ENCODE measurements at places on chromosomes 12 and 14. TPM values are rescaled to one million over a fixed set of nuclear protein-coding genes. Genes with fewer than 3 reads are reported as not detected.

- DNase-seq = no peak
Measured at GRCh38 chr14:87152693-87153092, 840.3 kb downstream of the GALC start.

The ADCY4 gene
- polyA plus RNA-seq = 0.27 TPM

DNA sequence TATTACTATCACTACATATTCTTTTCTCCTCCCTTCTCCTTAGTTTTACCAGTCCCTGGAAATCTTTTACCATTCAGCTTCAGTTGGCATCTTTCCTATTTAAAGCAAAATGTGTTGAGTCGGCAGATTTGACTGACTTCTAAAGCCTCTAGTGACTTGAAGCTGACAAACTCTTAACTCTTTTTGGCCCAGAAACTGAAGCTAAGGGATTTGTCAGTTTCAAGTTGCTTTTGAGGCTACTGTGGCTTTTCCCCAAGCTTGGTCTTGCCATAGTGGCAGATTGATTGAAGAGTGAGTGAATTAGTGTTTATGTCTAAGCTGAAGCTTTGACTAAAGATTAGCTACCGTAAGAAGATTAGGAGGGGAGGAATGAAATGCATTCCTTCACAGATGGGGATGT lies 104.0 kb downstream of the ETNK1 start:
- DNase-seq = no peak

The KRT83 gene
- not detected for polyA plus RNA-seq

GRCh38 chr12:96473394-96474093 lies 15.8 kb upstream of the CFAP54 start:
- DNase-seq = no peak

GRCh38 chr14:69129264-69129880 lies 23.5 kb downstream of the DCAF5 start:
- DNase-seq = peak; percentile 73

DNA sequence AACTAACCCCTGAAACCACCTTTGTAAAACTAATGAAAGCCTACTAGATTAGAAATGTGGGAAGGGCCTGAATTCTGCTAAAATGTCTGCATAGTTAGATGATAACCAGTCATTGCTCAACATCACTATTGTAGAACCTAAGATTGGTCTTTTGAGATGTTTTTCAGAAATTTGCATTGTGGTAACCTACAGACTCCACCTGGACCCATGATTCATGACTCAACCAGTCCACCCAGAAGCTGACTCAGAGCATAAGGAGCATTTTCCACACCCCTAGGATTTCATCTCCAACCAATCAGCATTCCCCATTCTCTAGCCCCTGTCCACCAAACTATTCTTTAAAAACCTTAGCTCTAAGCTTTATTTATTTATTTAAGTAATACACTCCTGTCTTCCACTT lies 30.4 kb upstream of the CHGA start:
- DNase-seq = no peak

GRCh38 chr14:88243946-88244345 lies 79.1 kb downstream of the KCNK10 start:
- DNase-seq = no peak

GRCh38 chr12:97276661-97277429 lies 185.8 kb upstream of the RMST start:
- DNase-seq = no peak

The PLA2G1B gene
- polyA plus RNA-seq = 0.19 TPM

The LYZ gene
- not detected for polyA plus RNA-seq

GRCh38 chr12:171743-172676 lies 41.9 kb downstream of the SLC6A12 start:
- DNase-seq = no peak

DNA sequence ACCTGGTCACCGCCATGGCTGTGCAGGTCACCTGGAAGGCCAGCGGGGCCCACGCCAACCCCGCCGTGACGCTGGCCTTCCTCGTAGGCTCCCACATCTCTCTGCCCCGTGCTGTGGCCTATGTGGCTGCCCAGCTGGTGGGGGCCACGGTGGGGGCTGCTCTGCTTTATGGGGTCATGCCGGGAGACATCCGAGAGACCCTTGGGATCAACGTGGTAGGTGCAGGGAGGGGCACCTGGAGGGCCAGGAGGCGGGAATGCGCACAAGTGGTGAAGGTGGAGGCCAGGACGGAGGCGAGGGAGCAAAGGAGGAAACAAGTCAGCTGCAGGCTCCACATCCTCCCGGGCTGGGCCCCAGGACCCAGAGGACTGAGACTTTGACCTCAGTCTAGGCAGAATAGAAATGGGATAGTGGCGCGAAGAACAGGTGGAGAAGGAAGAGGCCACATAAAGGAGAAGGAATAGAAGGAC lies 649 bp downstream of the AQP6 start:
- no peak for DNase-seq

All from H1 (cell line).